CD4-positive, alpha-beta T cell treated with Interleukin-2 at 100 ng/mL for 4 hours (primary cell): ENCODE measurements at places on chromosomes 3 and 15.

GRCh38 chr15:101361418-101361817, 66.4 kb upstream of the SNRPA1 start:
- no peak for DNase-seq

DNA sequence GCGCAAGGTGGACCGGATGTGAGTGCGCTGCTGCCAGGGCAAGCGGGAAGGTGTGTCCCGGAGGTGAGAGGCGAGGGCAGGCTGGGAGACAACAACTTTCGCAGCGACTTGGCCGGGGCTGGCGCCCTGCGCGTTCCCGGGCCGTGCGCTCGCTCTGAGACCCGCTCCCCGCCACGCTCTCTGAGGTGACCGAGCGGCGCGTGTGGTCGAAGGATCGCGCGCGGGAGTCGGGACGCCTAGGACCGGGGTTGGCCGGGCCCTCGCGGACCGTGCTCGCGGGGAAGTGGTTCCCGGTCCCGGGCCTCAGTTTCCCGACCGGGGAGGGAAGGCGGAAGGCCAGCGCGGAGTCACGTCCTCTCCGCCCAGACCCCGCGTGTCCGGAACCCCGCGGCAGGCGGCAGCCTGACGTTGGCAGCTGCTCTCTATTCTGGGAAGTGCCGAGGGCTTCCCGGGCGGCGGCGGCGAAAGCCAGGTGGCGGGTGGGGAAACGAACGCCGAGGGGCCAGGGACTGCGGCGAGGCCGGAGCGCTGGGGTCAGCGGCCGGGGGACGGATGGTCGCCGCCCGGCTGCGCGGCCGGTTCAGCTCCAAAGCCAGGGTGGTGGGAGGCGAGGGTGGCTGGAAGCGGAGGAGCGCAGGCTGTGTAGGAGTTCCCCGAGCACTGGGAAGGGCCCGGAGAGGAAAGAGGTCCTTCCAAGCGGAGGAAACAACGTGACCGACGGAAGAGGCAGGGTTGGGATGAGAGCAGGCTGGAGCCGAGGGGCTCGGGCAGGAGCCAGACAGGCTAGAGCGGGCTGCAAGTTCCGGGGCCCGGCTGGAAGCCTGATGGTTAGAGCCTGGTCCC, 1.0 kb upstream of the IGF2BP2 start:
- no peak for DNase-seq

- no peak for DNase-seq
These were observed 209.0 kb downstream of the SLCO3A1 start for GRCh38 chr15:92062505-92062904.

GRCh38 chr3:179018808-179019207, 52.8 kb downstream of the ZMAT3 start:
- no peak for DNase-seq

DNA sequence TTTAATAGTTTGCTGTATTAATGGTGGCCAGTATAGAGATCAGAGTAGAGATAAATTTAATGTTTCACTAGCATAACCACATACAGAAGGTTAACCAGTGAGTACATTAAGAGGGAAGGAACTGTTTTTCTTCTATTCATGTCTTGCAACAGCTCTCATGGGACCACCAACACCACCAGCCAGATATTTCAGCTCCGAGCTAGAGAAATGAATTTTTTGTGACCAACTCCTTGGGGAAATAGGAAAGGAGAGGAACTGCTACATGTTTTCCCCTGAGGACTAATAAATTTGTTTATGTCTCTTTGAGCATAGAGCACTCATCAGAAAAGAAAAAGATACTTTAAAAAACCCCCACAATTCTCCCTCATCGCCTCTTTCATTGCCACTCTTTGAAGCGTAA, 247.5 kb downstream of the MBNL1 start:
- no peak for DNase-seq

GRCh38 chr3:14452740-14453710, 50.6 kb downstream of the SLC6A6 start:
- DNase-seq: no peak

DNA sequence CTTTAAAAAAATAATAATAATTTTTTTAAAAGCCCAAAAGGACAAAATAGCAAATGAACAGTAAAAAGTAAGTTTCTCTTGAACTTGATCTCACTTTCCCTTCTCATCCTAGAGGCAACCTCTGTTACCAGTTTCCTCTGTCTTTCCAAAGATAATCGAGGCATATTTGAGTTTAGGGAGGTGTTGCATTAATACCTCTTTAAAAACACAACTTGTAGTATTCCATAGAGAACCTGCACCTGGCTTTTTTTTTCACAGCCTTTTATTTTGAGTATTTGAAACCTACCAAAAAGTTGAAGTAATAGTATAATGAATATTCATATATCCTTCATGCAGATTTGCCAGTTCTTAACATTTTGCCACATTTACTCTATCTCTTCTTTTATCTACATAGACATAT, 9.1 kb downstream of the CSK start:
- DNase-seq: no peak

- no peak for DNase-seq
These were observed 188.6 kb upstream of the TBL1XR1 start for GRCh38 chr3:177385831-177386301.

GRCh38 chr3:19116239-19116638, 32.1 kb upstream of the KCNH8 start:
- DNase-seq: no peak

DNA sequence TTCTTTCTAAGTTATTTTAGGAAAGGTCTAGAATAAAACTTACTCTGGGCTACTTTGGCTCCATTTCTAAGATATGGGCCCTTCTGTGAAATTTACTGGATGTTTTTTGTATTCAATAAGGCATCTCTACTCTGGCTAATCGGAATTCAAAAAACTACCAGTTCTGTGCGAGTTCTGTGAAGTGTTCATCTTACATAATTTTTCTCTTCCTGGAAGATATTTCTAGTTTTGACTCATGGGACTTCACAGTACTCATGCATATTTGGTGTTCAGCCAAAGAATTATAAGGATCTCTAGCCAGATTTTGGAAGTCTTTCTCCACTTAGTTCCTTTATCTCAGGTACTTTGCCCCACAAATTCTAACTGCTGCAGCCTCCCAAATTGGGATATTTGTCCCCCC, 46.4 kb upstream of the MBNL1 start:
- peak; percentile 75 for DNase-seq

GRCh38 chr3:71821116-71821515, 36.2 kb upstream of the PROK2 start:
- no peak for DNase-seq

GRCh38 chr3:5645692-5646410, 458.3 kb downstream of the EDEM1 start:
- no peak for DNase-seq

GRCh38 chr3:41103200-41103599, 96.1 kb upstream of the CTNNB1 start:
- no peak for DNase-seq

DNA sequence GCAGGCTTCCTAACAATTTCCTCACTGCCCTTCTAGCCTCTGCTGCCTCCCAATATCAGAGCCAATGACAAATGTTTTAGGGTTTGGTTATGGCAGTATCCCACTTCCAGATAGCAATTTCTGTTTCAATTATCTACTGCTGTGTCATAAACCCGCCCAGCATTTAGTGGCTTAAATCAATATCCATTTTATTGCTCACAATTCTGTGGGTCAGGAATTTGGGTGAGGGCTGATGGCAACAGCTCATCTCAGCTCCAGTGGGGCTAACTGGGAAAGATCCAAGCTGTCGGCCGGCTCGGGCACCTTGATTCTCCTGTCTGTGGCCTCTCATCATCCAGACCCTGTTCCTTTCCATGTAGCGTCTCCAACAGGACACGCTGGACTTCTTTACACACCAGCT, 85.3 kb upstream of the GOLGA8J start:
- no peak for DNase-seq

- no peak for DNase-seq
These were observed 530.2 kb downstream of the MCTP2 start for GRCh38 chr15:94761574-94761973.

DNA sequence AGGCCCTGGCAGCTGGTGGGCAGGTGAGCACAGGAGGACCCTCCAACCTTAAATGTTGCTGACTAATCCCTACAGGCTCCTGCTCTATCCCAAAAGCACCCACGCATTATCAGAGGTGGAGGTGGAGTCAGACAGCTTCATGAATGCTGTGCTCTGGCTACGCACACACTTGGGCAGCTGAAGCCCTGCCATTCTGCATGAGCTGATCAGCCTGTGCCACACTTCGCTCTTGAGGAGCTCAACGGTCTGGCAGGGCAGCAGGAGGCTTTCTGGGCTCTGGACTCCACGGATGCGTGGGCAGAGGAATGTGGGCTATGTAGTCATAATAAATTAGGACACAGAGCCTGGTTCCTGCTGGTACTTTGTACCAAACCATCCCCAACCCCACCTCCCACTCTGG, 6.1 kb downstream of the MST1 start:
- no peak for DNase-seq

- no peak for DNase-seq
These were observed 7.9 kb downstream of the RPL14 start for GRCh38 chr3:40465111-40465407.

- DNase-seq: no peak
These were observed 41.8 kb upstream of the PRSS50 start for GRCh38 chr3:46759239-46760167.

GRCh38 chr15:83283813-83284558, 478 bp downstream of the BNC1 start:
- no peak for DNase-seq

- no peak for DNase-seq
These were observed 11.0 kb upstream of the DCBLD2 start for GRCh38 chr3:98912448-98912847.

- DNase-seq: no peak
These were observed 3.1 kb downstream of the FOXL2NB start for GRCh38 chr3:138950006-138950644.

- DNase-seq: no peak
These were observed 35.0 kb downstream of the GRAMD2A start for GRCh38 chr15:72162569-72162968.

DNA sequence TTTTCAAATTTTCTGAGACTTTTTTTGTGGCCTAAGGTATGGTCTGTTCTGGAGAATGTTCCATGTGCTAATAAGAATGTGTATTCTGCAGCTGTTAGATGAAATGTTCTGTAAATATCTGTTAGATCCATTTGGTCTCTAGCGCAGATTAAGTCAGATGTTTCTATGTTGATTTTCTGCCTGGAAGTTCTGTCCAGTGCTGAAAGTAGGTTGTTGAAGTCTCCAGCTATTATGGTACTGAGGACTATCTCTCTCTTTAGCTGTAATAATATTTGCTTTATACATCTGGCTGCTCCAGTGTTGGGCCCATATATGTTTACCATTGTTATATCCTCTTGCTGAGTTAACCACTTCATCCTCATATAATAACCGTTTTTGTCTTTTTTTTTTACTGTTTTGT, 13.2 kb upstream of the TUBGCP5 start:
- DNase-seq: no peak

GRCh38 chr3:134374105-134374790, at the start of gene AMOTL2:
Gene AMOTL2 (minus strand): TSS chr3:134374447. CDS start chr3:134371433, 3,014 bp downstream.
- DNase-seq: no peak

DNA sequence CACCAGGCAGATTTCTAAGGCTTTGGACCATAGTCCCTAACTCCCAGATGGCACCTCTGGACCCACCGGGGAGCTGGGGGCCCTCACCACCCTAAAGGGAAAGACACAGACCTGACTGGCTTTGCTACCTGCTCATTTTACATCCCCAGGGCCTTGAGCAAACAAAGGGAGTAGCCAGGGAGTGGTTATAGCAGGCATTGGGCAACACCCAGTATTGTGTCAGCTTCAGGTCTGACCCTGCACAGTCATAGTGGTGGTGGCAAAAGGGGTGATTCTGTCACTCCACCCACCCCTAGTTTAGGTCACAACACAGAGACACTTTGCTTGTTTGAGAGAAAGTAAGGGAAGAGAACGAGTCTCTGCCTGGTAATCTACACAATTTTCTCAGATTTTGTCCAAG, 352.5 kb downstream of the DIPK2A start:
- no peak for DNase-seq
